ENCODE measurements at places on chromosomes 16 and 17.

- DNase-seq, result no peak
Measured at GRCh38 chr17:16465861-16466338, 26.1 kb downstream of the LRRC75A start.

GRCh38 chr17:80353718-80354275, 61.2 kb upstream of the ENDOV start:
- DNase-seq, result no peak

- no peak for DNase-seq
Measured at GRCh38 chr17:78735832-78736525, 46.1 kb downstream of the CYTH1 start.

GRCh38 chr17:17913695-17914332, 58.4 kb downstream of the TOM1L2 start:
- peak; percentile 23 for DNase-seq

DNA sequence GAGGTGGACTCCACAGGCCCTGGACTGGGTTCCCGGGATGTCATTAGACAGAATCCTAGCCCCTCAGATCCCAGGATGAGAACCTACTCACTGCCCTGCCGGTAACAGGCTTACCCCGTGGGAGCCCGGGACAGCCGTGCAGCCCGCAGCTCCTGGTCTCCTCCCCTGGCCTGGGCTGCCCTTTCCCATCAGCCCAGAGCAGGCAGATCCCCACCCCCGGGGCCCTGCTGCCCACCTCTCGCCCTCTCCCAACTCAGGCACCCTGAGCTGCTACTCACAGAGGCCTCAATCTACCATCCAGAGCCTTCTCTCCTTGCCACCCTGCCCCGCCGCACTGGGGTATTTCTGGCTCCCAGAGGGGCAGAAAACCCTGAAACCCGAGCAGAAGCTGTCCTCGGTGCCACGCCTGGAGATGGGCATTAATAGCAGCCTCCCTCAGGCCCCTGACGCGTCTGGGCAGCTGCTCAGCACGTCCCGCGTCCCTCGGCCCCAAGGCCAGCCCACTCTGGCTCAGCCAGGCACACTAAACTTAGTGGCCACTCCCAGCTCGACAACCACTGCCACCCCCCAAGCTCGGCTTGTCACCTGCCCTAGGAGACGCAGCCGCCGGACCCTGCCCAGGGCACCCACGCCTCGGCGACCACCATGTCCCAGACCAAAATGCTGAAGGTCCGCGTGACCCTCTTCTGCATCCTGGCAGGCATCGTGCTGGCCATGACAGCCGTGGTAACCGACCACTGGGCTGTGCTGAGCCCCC, at the start of gene CACNG1:
CACNG1 (plus strand) TSS at position 539 of the 757 bp plus-strand sequence; CDS start at position 646, 107 bp downstream.
- DNase-seq, result no peak

Measured in stimulated activated CD8-positive, alpha-beta memory T cell treated with anti-CD3 and anti-CD28 coated beads, Interleukin-4, amount 100 ng/mL, for 24 hours (primary cell).